ENCODE measurements at places on chromosomes 6 and 20.

DNA sequence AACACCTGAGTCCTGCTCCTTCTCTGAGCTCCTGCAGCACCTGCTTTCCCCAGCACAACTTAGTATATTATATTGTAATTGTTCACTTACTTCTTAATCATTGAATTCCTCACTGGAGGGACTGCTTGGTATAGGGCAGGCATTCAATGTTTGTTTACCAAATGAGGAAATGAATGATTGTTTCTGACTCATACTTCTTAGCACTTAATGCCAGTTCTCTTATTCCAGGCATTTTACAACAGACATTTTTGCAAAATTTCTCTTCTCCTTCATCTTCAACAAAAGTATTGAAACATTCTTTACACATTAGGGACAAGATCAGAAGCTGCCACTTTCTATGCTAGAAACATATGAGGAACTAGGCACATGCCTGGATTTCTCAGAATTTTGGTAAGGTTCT lies 119.4 kb downstream of the TBX18 start:
- peak; percentile 86 for DNase-seq

GRCh38 chr20:415820-416322 lies 7.8 kb downstream of the RBCK1 start:
- DNase-seq, result no peak

- DNase-seq, result peak; percentile 37
Observed at GRCh38 chr20:56760610-56761009, 131.5 kb downstream of the TFAP2C start.

GRCh38 chr20:6705106-6705766 lies 62.2 kb upstream of the BMP2 start:
- no peak for DNase-seq

DNA sequence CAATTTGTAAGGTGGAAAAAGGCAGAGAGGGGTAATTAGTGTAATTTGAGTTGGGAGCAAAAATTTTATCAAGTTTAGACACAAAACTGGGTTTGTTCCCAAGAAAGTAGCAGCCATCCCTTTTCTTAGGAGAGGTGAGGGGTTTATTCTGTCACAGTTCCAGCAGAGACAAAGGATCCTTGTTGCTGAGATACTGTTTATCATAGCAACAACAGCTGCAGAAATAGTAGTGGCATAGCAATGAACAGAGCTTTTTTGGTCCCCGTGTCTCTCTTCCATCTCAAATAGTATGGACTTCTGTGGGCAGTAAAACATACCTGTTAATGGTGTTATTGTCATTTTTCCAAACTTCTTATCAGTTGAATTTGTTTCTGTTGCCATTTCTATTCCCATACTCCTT lies 23.9 kb downstream of the ZKSCAN8 start:
- DNase-seq, result no peak

DNA sequence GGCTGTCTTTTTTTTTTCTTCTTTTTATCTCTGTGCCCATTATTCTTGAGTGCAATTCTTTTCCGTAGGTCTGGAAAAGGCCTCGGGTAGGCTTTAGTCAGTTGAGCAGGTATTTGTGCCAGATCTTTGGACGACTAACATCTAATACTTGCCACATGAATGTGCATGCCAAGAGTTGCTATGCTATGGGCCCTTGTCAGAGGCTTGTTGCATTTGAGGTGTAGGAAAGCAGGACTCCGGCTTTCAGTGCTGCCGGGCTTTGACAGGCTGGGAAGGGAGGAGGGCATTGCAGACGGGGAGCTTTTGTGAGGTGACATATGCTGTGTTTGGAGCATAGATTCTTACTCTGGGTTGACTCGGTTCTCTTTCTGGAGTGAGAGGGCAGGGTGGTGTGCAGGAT lies 10.2 kb downstream of the LRRC1 start:
- DNase-seq, result no peak

DNA sequence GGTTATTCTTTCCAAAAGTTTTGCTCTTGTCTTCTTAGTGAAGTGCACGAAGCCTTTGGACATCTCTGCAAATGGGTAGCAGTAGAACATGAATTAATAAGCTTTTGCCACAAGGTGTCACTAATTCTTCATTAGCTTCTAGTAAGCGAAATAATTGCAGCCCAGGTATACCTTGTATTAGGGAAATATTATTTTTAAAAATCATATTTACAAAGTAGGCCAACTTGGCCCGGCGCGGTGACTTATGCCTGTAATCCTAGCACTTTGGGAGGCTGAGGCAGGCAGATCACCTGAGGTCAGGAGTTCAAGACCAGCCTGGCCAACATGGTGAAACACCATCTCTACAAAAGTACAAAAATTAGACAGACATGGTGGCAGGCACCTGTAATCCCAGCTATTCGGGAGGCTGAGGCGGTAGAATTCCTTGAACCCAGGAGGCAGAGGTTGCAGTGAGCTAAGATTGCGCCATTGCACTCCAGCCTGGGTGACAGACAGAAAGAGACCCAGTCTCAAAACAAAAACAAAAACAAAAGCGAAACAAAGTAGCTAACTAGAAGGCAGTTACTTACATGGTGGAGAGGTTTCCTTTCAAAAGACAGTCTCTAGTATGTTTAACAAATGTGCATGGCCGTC lies 8.8 kb upstream of the RSPH3 start:
- DNase-seq, result peak; percentile 63

GRCh38 chr6:116101790-116102189 lies 1.1 kb downstream of the NT5DC1 start:
- DNase-seq, result no peak

GRCh38 chr20:37636977-37637376 lies 56.9 kb upstream of the CTNNBL1 start:
- no peak for DNase-seq

- DNase-seq, result peak; percentile 91
Observed at GRCh38 chr6:47188588-47189021, 121.1 kb downstream of the TNFRSF21 start.

DNA sequence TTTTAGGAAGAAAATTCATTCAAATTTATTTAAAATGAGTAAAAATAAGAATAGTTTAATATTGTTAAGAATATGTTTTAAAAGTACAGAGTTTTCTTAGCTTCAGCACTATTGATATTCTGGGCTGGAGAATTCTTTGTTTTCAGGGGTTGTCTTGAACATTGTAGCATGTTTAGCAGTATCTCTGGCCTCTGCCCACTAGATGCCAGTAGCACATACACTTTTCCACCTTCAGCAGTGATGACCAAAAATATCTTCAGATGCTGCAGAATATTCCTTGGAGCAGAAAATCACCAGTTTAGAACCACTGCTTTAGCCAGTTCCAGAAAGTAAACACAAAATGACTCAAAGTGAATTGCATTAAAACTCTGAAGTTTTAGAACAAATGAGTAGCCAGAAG lies 19.4 kb upstream of the SDHAF4 start:
- peak; percentile 25 for DNase-seq

DNA sequence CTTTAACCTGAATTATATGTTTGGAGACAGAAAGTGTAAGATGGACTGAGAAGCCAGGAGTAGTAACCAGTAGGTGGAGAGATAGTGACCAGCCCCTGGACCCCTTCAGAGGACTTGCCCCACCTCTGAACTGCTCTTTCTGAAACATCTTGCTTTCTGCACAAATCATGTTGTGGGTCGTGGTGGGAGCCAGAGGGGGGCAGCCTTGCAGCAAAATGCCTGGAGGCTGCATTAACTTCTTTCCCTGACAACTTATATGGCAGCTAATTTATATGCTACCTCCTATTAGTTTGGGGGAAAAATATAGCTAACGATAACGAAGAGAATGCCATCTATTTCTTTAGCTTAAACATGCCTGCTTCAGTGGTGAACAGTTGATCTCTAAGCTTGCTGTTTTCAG lies 859.8 kb downstream of the MAFB start:
- DNase-seq, result peak; percentile 53

Measured in ELR (cell line).